CD4-positive, alpha-beta T cell treated with Interleukin-6 for 4 hours (primary cell): ENCODE measurements at places on chromosomes 12 and 14.
A peak's percentile ranks its signal among the peaks of the same experiment; 100 is the strongest.

DNA sequence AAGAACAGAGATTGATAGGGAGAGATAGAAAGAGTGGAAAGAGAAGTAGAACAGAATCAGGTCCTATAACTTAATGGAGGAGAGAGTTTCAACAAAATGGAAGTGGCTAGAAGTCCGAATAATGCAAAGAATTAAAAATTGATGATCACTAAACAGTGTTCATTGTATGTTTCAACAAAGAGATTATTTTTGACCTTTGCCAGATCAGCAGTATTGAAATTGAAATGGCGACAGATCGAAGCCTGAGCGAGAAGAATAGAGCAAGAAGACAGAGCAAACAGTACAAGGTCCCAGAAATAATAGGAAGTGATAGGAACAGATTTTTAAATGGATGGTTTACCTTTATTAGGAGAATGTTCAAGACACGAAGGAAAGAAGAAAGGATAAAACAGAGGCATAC is 1012.8 kb upstream of the FBXO33 start:
- DNase-seq, result no peak

DNA sequence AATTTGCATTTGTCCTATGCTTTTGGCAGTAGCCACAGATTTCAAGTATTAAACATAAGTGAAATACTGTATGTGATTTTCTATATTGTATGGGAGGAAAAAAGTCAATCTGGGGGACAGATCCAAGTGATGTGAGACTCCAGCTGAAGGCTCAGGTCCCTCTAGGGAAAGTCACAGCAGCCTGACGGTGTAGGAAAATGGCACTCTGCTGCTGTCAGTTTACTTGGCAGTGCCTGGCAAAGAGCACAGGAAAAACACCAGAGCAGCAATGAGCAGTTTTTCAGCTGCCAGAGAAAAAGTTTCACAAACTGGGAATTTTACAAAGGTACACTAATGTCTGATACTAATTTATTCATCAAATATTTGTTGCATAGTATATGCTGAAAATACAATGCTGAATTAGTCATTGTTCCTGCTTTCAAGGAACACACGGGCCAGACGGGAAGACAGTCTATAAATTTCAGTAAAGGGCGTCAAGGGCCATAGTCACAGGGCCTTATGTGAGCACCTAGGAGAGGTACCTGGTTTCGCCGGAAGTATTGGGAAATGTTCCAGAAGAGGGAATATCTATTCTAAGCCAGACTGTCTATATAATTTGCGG is 66.2 kb upstream of the SLC38A2 start:
- DNase-seq, result no peak

DNA sequence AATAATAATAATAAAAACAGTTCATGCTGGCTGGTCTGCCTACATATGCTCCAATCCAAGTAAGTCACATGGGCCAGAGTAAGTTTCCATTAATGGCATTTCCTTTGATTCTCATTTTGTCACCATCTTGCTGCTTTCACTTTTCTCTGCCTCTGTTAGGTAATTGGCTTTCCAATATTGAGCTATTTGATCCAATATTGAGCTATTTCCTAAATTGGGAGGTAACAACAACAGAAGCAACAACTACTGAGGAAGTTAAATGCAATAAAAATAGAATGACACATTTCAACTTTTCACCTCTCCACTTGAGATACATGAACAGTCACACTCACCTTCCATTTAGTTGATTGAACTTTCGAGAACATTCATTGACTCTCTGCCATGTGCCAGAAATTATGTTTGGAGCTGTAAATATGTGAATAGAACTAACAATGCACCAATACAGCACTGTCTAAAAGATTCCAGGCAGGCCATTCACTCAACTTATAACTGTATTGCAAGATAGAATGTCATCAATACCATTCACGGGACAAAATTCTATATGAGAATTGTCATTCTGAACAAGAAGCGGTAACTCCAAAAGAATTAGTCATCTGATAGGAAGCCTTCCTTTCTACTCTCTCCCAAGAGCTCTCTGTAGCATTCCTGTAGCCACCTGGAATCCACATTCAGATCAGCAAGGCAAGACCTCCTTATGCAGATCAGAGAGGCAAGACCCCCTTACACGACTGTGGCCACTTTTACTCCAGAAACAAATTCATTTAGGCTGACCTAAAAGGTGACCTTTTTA is 136.4 kb downstream of the PHLDA1 start:
- DNase-seq, result no peak

- no peak for DNase-seq
Measured at GRCh38 chr12:19576506-19577280, 137.4 kb downstream of the AEBP2 start.

- DNase-seq, result peak; percentile 67
Measured at GRCh38 chr12:69639400-69640016, 28.8 kb upstream of the LRRC10 start.

DNA sequence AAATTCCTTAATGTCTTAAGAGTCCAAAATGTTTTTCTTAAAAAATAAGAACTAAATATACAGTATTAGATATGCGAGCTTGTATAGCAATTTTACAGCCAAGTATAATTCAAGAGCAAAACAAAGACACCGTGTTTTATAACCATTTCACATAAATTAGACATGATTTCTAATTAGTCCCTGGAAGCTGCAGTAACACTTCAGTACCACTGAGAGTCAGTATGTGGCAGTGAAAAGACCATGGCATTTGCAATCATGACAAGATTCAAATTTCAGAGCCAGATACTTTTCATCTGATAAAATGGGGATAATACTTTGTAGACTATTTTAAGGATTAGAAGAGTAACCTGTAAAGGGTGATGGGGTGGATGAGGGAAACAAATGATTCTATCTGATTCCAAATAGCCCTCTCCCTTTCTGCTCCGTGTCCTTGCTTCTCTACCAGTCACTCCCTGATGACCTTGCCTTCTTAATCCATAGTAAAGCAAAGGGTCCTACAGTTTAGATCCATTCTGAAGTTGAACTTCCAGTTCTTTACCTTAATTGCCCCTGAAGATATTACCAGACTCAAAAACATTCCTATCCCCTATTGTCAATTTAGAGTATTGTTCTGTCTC is 145.4 kb upstream of the ABCD2 start:
- no peak for DNase-seq
